Bronchus fibroblast of lung (primary cell): ENCODE measurements at places on chromosomes 1 and 21. TPM values are rescaled to one million over a fixed set of nuclear protein-coding genes. Genes with fewer than 3 reads are reported as not detected.

UBASH3A gene
- total RNA-seq: not detected in 2 replicates

OPTC gene
- not detected in 2 replicates for total RNA-seq

VN1R5 gene
- total RNA-seq: not detected in 2 replicates

SH2D5 gene
- total RNA-seq: 5.2 and 5.5 TPM in 2 replicates

TNFAIP8L2 gene
- not detected in 2 replicates for total RNA-seq

MIS18A gene
- 16.5 TPM in 2 replicates for total RNA-seq

RNU1-2 gene
- under 0.01 TPM in 1 of 2 replicates, not detected in the other for total RNA-seq

ZFP69 gene
- 2.8 and 3.0 TPM in 2 replicates for total RNA-seq

SHC1 gene
- 192 and 203 TPM in 2 replicates for total RNA-seq

FCGR3A gene
- not detected in 2 replicates for total RNA-seq
